ENCODE measurements at places on chromosomes 7 and 10.
A peak's percentile ranks its signal among the peaks of the same experiment; 100 is the strongest.

DNA sequence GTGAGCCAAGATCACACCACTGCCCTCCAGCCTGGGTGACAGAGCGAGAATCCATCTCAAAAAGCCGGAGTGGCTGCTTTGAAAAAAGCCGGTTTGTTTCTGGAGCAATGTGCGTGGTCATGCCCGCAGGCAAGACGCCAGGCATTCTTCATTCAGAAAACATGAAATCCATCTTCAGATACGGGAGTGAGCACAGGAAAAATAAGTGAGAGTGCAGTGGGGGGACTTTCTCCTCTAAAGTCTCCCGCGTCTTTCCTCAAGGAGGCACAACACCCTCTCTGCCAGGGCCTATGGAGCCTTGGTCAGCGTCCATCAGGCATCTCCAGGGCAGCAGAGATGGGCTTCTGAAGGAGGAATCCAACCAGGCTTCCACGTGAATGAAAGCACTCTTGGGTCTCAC, 62.3 kb upstream of the DGKI start:
- no peak for DNase-seq

DNA sequence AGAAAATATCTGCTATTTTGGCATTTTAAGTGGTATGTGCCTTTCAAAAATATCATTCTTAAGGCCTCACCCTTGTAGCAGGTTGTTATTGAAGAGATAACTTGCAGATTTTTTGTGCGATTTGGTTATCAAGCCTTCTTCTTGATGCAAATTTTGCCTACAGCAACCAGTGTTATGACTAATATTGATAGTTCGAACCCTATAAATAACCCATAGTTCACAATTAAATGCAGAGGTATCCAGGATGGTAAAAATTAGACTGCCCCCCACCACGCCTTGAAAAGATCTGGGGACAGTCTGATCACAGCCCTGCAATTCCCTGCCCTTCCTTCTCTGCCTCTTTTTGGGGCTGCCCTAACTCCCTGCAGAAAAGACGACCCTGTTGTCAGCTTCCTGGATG, 28.4 kb upstream of the RAPGEF5 start:
- DNase-seq: no peak

GRCh38 chr10:9707216-9707615, 1310.5 kb upstream of the CELF2 start:
- DNase-seq: no peak

DNA sequence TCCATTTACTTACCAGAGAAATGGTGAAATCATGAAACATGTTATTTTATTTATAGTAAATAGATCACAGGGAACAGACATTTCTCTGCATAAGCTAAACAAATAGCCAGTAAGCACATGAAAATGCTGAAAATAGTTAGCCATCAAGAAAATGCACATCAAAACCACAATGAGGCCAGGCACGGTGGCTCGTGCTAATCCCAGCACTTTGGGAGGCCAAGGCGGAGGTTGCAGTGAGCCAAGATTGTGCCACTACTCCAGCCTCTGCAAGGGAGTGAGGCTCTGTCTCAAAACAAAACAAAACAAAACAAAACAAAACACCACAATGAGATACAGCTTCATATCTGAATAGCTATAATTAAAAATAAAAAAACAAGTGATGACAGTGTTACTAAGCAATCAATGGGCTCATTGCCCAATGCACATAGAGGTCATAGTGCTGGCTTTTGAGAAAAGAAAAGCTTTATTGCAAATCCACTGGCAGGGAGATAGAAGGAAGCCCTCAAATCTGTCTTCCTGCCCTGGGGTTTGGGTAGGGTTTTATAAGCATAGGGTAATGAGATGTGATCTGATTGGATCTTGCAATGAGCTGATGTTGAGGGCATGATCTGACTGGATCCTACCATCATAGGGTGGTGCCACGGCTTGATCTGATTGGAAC, 16.2 kb downstream of the CSTF2T start:
- DNase-seq: peak; percentile 78

DNA sequence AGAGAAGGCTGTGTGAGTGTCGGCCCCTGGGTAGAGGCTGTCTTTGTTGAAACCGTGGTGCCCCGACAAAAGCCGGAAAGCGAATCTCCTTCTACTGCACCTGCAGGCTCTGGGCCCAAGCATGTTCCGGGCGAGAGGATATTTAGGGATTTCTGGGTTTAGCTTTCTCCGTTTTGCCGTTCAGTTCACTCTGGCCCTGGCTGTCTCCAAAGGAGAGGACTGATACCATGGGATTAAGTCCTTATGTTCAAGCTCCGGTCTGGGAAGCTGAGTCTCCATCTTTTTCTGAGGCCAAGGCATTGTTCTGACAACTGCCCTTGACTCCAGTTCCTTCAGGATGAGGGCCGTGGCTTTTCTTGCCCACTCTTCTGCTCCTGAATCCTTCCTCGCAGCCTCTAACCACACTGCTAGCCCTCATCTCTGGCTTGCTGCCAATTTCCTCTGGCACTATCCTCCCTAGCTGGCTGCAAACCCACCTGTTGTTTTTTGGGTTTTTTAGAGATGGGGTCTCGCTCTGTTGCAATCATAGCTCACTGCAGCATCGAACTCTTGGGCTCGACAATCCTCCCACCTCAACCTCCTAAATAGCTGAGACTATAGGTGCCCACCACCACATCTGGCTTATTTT, 206.8 kb downstream of the SKIDA1 start:
- DNase-seq: peak; percentile 31

GRCh38 chr10:33151344-33151864, 183.1 kb downstream of the NRP1 start:
- no peak for DNase-seq

DNA sequence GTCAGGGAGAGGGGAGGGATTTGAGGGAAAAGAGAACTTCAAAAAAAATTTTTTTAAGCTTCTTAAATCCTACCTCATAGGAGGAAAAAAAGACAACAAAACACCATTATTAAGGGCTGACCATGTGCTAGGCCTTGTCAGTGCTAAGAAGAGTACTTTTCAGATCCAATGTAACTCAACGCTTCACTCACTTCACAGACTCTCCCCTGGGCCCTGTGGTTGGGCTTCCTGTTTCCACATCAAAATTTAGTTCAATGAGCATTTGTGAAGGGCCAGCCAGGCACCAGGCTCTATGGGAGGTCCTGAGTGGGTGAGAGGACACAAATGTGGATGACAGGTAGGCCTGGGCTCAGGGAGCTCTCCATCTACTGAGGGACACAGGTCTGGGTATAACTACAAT, 249.8 kb downstream of the PTEN start:
- DNase-seq: no peak

GRCh38 chr10:12319076-12319475, 30.3 kb upstream of the CAMK1D start:
- DNase-seq: no peak

- no peak for DNase-seq
Measured at GRCh38 chr10:43863270-43863669, 214.6 kb upstream of the ZNF32 start.

- DNase-seq: no peak
Measured at GRCh38 chr10:92809840-92810239, 38.5 kb upstream of the EXOC6 start.

DNA sequence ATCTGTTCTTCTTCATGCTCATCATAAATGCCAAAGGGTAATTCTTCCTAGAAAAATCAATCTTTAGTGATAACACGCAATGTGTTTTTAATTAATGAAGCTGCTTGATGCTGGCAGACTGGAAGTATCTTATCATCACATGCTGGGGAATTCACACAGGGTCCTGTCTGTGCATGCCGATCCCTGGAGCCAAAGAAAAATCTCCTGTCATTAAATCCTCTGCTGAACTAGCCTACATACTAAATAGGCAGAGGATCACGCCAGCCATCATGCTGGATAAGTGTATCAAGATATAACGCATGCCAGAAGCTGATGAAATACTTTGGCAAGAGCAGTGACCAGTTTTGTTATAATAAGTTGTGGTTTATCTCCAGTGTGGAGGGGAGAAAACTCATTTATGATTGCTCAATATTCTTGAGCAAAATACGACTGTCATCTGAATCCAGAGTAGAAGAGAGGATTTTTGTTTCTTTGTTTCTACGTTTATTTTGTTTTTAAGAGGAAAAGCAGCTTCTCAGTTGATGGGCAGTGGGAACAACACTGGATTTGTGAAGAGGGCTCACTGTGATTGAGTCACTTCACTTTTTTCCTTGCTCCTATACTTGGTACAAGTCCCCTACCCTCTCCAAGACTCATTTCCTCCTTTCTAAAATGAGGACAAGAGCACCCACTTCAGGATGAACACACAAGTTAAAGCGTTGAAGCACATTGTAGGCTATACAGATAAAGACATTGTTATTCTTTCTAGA, 649.1 kb downstream of the TNS3 start:
- peak; percentile 100 for DNase-seq

DNA sequence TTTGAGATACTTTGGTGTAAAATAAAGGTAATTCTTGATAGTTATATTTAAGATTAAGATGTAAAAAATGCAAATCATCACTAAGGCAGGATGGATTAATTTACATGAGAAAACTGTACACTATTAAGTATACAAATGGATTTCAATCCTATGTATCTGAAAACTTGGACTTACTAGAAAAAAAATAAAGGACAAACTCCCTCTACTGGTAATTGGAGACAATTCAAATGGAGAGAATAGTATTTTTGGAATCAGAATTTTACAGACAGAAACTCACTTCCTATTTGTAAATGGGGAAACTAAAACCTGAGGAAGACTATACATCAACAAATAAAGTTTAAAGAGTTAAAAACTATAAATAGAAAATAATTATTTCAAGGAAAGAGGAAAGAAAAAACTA, 62.6 kb downstream of the CUL2 start:
- DNase-seq: peak; percentile 42

DNA sequence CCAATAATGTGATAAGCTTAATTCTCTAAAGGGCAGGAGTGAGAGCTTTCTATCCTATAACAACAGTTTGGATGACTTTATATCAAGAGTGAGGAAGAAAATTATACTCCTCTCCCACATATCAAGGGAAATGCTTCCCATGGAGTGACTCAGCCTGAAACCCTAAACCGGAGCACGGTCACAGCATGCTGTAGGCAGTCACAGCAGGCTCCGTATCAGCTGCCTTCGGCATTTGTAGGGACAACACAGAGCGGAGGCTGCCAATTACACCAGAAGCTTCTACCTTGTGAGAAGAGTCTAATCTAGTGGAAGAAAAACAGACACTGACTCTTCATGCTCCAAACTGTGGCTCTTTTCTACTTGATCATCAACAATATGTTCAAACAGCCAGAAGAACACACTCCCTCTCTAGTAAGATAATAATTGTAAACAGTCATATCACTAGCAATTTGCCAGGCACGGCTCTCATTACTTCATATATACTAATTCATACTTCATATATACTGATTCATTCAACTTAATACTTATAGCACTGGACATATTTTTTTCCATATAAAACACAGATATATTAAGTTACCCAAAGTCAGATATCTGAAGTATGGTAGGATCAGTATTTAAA, 65.9 kb downstream of the DGKB start:
- DNase-seq: peak; percentile 61

GRCh38 chr7:81491573-81491972, 278.3 kb downstream of the HGF start:
- no peak for DNase-seq

GRCh38 chr10:94105226-94105625, 111.5 kb downstream of the PLCE1 start:
- DNase-seq: no peak

DNA sequence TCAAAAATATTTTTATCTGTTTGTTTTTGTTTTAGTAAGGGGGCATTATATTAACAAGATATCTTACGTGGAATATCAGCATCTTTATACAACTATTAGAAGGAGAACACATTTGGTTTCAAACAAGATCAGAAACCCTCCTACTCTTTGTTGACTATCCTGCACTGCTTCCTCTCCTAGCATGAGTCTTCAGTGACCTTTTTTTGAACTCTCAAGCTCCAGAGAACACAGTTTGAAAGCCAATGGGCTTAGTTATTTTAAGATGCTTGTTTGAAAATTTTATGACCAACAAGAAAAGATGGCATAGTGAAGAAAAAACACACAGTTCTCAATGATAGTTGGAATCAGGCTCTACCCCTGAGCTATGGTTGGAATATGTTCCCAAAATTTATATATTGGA, 37.2 kb upstream of the RTKN2 start:
- DNase-seq: peak; percentile 13

DNA sequence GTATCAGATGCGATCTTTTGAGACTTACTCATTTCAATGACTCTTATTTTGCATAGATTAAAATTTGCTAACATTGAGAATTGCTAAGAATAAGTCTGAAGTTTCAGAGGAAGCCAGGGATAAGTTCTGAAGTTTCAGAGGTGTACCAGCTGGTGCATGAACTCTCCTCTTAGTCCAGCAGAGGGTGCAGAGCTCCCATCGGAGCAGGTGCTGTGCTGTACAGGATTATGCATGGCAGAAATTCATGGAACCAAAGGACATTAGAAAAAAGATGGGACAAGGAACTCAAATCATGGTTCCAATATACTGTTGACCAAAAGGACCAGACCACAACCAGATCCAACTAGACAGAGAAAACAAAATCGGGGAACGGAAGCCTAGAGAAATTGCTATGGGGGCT, 41.9 kb downstream of the MGAM2 start:
- no peak for DNase-seq

DNA sequence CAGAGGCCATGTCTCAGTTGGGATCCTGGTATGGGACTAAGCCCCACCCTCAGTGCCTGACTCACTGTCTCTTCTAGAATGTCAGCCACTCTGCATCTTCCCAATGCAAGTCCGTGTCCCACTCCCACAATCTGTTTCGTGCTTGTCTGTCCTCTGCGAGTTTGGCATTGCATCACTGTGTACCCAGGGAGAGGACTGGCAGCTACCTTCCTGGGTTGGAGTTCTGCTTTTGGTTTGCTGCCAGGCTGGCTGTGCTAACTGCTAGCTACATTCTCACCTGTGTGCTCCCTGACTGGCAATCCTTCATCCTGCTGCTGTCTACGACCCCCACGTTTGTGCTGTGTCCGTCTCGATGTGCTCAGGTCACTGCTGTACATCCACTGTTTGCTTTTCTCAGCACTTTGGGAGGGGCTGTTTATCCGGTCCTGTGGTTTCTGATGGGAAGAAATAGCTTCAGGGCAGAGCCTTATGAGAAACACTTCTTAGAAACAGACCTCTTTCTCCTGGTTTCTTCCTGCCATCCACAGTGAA, 56.0 kb upstream of the GLI3 start:
- DNase-seq: no peak

GRCh38 chr7:99767662-99768061, 16.3 kb downstream of the CYP3A4 start:
- DNase-seq: no peak

DNA sequence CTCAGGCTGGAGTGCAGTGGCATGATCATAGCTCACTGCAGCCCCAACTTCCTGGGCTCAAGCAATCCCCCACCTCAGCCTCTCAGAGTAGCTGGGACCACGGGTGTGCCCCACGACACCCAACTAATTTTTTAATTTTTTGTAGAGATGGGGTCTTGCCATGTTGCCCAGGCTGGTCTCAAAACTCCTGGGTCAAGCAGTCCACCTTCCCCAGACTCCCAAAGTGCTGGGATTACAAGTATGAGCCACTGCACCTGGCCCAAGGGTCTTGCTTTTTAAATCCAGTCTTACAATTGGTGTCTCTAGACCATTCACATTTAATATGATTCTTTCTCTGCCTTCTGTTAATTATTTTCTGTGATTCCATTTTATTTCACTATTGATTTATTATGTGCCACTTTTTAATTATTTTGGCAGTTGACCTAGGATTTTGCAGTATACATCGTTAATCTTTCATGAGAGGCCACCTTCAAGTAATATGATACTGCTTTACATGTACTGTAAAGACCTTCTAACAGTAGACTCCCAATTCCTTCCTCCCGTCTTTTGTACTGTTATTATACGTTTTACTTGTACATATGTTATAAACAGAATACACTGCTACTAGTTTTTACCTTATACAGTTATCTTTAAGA, 18.7 kb downstream of the MMP21 start:
- no peak for DNase-seq

- peak; percentile 21 for DNase-seq
Measured at GRCh38 chr10:30233186-30233959, 115.7 kb downstream of the MTPAP start.
